Brain (organoid and tissue), 16 donors: ENCODE measurements at places on chromosomes 7 and 10.
A peak's percentile ranks its signal among the peaks of the same experiment; 100 is the strongest.

GRCh38 chr7:129771928-129772479 is 160.5 kb downstream of the NRF1 start:
- no peak for DNase-seq

- no peak for DNase-seq
These were observed at the start of gene ALOX5 for GRCh38 chr10:45373576-45374349. TSS of gene ALOX5 (plus strand) at chr10:45374216. CDS start at chr10:45374280, 64 bp downstream.

DNA sequence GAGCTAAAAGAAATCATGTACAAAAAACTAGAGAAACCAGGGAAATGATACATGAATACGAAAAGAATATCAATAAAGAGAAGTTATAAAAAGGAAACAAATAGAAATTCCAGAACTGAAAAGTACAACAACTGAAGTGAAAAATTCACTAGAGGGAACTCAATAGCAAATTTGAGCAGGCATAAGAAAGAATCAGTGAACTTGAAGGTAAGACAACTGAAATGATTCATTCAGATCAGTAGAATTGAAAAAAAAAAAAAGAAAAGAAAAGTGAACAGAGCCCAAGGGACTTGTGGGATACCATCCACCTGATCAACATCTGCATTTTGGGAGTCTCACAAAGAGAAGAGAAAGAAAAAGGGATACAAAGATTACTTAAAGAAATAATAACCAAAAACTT is 78.3 kb downstream of the HHEX start:
- DNase-seq: no peak

- DNase-seq: no peak
These were observed 96.2 kb downstream of the LHPP start for GRCh38 chr10:124557648-124558338.

GRCh38 chr7:18540396-18540795 is 44.8 kb downstream of the HDAC9 start:
- no peak for DNase-seq

DNA sequence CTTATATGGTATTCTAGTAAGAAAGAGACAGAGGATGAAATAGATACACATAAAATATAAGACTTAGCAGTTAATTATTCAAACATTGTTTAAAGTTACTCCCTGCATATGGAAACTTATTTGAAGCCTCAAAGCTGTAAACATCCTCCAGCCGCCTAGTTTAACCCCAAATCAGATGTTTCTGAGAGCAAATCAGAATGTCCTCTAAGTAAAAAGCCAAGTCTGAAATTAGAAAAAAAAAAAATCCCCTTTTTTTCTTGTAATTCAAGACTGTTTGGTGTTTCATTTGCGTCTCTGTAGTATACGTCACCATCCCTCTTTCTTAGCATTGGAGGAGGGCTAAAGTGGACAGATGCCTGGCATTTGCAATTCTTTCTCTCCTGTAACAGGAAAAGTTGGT is 46.4 kb downstream of the TMEM26 start:
- no peak for DNase-seq

DNA sequence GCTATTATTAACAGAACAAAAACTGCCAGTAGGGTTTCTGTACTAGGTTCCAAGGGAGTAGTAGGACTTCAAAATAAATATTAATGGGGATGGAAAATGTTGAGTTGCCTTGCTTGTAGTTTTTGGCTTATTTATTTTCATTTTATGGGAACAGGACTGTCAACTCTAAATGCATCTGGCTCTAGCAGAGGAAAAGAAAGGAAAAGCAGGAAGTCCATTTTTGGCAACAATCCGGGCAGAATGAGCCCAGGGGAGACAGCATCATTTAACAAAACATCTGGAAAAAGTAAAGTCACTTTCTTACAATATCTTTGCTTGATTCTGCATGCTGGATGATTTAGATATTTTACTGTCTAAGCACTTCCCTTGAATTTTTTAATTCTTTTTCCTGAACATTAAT is 69.4 kb downstream of the NOC3L start:
- no peak for DNase-seq

DNA sequence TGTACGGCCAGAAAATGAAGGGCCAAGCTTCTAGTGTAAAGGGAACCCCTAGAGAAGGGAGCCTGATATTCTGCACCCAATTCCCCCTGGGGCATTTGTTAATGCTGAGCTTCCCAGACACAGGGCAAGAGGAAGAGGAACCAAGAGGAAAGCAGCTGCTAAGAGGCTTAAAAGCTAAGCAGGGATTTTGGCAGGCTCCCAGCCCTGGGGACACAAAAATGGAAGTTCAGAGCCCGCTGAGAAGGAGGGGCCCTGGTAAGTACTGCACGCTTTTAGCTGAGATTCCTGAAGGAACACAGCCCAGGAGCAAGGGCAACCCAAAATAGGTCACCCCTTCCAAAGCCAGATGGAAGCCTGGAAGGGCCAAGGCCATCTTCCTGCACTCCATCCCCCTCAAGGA is 387.3 kb upstream of the MGMT start:
- peak; percentile 15 for DNase-seq

DNA sequence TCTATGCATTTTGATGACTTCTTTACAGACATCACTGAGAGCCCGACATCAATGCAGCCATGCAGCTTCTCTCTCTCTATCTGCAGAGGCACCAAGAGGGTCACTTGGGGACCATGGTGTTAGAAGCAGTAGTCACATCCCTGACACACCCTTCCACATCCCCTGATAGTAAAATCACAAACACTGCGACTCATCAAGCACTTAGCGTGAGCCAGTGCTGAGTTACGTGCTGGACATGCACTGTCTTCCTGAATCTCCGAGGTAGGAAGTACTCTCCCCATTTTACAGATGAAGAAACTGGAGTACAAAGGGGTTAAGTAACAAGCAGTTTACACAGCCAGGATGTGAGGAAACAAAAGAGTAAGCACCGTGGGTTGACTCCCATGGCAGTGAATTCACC is 109.2 kb downstream of the OSBPL3 start:
- DNase-seq: no peak

DNA sequence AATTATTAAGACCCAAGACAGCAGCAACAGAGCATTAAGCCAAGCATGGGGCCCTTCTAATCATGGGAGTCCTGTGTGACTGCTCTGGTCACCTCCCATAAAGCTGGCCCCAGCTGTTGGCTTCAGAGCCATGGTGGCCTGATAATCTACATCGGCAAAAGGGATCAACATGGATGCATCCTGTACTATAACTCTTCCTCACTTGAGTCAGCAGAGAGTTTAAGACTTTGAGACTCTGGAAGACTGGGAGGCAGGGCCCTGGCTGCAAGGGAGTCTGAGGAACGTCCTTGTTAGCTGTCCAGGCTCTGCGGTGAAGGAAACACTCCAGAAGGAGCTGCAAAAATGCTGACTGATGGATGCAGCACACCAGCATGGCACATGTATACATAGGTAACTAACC is 95.0 kb upstream of the KIAA1217 start:
- no peak for DNase-seq

GRCh38 chr7:31314781-31315180 is 25.7 kb downstream of the NEUROD6 start:
- DNase-seq: no peak

- no peak for DNase-seq
These were observed 107.4 kb downstream of the WDFY4 start for GRCh38 chr10:48792121-48792520.

GRCh38 chr10:34163075-34163905 is 651.8 kb downstream of the PARD3 start:
- no peak for DNase-seq

DNA sequence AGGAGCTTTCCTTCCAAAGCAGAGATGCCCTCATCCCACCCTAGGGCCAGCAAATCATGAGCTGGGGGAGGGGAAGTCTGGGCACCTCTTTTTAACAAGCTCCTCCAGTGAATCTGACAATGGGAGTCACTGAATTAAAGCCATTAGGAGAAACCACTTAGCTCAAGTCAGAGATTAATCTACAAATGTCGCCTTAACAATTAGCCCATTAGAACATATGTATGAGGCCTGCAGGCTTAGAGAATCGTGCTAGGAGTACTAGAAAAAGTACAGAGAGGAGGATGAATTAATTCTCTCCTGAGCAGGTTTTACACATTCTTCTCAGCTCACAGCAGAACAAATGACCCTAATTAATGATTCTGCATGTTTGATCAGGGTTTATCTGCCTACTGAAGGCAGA is 381.3 kb downstream of the KCNMA1 start:
- no peak for DNase-seq

DNA sequence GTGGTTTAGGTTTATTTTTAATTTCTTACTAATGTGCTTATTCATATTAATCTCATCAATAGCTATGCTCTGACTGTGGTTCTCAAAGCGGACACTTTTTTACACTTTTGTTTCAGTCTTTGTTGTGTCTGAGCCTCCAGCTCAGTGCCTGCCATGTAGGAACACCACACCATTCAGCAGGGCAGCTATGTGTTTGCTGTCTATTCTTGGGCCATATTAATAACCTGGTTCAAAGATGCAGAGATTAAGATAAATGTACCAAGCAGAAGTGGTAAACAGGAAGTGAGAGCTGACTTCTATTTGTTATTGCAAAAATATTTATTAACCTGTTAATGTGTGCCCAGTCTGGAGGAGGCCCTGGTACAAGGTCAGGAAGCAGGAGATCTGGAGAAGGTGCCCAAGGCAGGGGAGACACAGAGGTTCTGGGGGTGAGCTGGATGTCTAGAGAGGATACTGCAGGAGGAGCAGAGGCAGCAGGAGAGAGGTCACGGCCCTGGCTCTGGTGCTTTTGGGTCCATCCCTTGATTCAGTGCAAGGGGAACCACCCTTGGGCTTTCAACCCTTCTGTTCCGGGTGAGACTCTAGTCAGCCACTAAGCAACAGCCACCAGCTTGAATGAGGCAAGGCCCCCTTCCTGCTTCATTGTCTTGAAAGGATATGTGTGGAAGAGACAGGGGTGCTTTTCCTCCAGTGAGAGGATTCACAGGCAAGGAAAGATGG is 1.9 kb downstream of the TBXAS1 start:
- DNase-seq: no peak

DNA sequence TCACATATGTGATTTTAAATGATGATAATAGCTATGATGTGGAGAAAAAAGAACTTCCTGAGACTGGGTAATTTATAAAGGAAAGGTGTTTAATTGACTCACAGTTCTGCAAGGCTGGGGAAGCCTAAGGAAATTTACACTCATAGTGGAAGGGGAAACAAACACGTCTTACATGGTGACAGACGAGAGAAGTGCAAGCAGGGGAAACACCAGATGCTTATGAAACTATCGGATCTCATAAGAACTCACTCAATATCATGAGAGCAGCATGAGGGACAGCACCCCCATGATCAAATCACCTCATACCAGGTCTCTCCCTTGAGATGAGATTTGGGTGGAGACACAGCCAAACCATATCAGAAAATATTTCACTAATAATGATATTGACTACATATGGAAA is 4.1 kb upstream of the LIPN start:
- no peak for DNase-seq

DNA sequence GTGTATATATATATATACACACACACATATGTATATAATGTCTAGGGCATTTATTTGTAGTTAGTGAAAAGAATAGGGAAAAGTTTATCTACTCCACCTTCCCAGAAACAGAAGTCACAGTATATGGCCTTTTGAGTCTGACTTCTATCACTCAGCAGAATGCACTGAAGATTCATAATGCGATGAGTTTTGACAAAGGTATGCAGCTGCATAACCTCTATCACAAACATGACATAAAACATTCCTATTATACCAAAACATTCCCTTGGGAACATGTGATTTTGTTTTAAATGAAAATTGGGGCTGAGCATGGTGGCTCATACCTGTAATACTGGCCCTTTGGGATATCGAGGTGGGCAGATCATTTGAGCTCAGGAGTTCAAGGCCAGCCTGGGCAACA is 137.3 kb upstream of the EEPD1 start:
- no peak for DNase-seq

GRCh38 chr7:80601999-80602398 is 36.4 kb upstream of the CD36 start:
- no peak for DNase-seq
